ENCODE measurements at places on chromosomes 12 and 14.

DNA sequence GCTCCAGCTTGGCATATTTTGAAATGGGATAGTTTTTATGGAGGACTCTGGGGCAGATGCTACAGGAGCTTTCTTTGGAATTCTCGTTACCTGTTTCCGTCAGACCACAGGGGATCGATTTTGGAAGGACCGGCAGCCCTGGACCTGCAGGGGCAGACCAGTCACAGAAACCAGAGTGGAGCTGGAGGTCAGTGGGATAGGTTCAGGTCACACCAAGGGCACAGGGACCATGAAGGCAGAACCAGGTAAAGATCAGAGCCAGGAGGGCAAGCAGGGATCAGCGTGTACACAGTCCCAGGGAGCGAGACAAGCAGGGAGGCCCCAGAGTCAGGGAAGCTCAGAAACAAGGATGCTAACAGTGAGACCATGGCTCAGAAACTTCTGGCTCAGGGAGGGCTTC, 45.5 kb downstream of the TSPAN11 start:
- DNase-seq = no peak

DNA sequence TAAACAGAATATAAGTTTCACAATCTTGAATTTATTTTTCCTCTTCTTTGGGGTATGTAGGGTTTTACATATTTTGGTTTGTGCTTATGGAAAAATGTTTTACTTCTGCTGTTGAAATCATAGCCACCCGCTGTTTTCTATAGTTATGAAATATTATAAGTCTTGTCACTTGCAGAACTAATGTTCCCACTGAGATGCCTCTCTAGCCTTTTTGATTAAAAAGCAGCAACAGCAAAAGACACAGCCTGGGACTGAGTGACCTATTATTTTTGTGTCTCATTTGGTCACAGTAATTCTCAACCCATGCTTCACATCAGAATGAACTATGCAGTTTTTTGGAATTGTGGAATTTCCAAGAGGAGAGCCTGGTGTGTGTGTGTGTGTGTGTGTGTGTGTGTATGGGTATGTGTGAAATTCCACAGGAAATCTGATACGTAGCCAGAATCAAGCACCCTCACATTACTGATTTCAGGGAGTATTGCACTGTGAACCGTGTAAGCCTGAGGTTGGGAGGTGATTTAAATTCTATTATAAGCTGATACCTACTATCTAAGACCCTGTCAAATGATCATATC, 55.7 kb upstream of the FRMD6 start:
- DNase-seq = no peak

DNA sequence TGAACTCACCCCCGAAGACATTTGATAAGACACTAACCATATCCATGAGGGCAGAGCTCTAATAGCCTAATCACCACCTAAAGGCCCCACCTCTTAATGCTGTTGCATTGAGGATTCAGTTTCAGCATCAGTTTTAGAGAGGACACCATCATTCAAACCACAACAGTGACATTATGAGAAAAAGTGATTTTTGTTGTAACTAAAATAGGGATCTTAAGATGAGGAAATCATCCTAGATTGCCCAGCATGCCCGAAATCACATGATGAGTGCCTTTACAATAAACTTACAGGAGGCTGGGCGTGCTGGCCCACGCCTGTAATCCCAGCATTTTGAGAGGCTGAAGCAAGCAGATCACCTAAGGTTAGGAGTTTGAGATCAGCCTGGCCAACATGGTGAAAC, 9.7 kb upstream of the GLT1D1 start:
- DNase-seq = no peak

GRCh38 chr14:68512088-68512487, 280.8 kb downstream of the ZFP36L1 start:
- no peak for DNase-seq

GRCh38 chr12:116171549-116171948, 105.9 kb downstream of the MED13L start:
- DNase-seq = no peak
